Gastroesophageal sphincter (tissue), 4 donors: ENCODE measurements at places on chromosomes 12 and 14. TPM values are rescaled to one million over a fixed set of nuclear protein-coding genes. Genes with fewer than 3 reads are reported as not detected.

The VRTN gene
- not detected for total RNA-seq

The TRPV4 gene
- 0.82 TPM for total RNA-seq

The PITPNM2 gene
- 14.0 TPM for total RNA-seq

The FAM181A gene
- total RNA-seq, result not detected

The ALDH1L2 gene
- 7.3 TPM for total RNA-seq

The CLEC4A gene
- total RNA-seq, result not detected

The TTC6 gene
- 0.31 TPM for total RNA-seq

The CLEC4E gene
- 1.6 TPM for total RNA-seq

The RERGL gene
- 1.7 TPM for total RNA-seq

The ADCY6 gene
- 21.9 TPM for total RNA-seq

The COL2A1 gene
- total RNA-seq, result not detected

The GSG1 gene
- not detected for total RNA-seq

The GNS gene
- total RNA-seq, result 116 TPM

The LRFN5 gene
- 2.9 TPM for total RNA-seq

The SDS gene
- total RNA-seq, result not detected
